ENCODE measurements at places on chromosomes 2 and 18. TPM values are rescaled to one million over a fixed set of nuclear protein-coding genes. Genes with fewer than 3 reads are reported as not detected.

Gene FAM228A
- total RNA-seq, result 3.7 TPM

Gene ATP9B
- total RNA-seq, result 37.1 TPM

Gene KCNE4
- total RNA-seq, result 2.5 TPM

Gene HOXD13
- total RNA-seq, result not detected

Gene SLC40A1
- 18.4 TPM for total RNA-seq

Gene DSG4
- not detected for total RNA-seq

Gene NCL
- 157 TPM for total RNA-seq

Gene SMC6
- 22.6 TPM for total RNA-seq

Gene VIT
- not detected for total RNA-seq

Gene COL6A3
- 20.4 TPM for total RNA-seq

Gene MPPE1
- 15.5 TPM for total RNA-seq

Gene SCN7A
- 0.98 TPM for total RNA-seq

Gene BMP10
- not detected for total RNA-seq

Gene ALK
- 0.98 TPM for total RNA-seq

Gene CXCR1
- not detected for total RNA-seq

Gene PLGLB1
- 6.6 TPM for total RNA-seq

Gene TUBA3D
- total RNA-seq, result not detected

Gene TNFAIP6
- total RNA-seq, result 0.25 TPM

Gene MYO7B
- under 0.01 TPM for total RNA-seq

Gene CCBE1
- total RNA-seq, result 39.1 TPM

Gene NT5C1B
- not detected for total RNA-seq

Measured in temporal lobe (tissue), 4 donors.